ENCODE measurements at places on chromosomes 12 and 14.

DNA sequence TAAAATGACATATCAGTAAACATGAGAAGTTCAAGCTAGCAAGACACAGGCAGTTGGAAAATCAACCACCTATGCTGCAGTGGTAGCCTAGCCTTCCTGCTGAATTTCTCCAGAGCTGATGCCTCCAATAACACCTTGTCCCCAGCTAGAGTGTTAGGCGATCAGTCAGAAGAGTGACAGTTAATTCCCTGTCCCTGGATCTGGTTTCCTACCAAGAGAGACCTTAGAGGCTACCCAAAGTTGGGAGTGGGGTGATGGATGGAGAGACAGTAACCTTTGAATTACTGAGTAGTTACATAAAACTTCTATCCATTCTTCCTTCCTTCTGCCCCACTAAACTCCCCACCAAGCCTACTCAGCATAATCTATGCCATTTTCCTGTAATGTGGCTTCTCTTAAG, 1.9 kb upstream of the ANO2 start:
- peaks cover 12% of the 10 kb centered on the region for H3K4me1 ChIP-seq
- ATAC-seq, result no peak
- no peak overlapping the region for H3K4me3 ChIP-seq
- no peak overlapping the region for H3K27ac ChIP-seq
- no peaks in the 10 kb centered on the region for H3K36me3 ChIP-seq

DNA sequence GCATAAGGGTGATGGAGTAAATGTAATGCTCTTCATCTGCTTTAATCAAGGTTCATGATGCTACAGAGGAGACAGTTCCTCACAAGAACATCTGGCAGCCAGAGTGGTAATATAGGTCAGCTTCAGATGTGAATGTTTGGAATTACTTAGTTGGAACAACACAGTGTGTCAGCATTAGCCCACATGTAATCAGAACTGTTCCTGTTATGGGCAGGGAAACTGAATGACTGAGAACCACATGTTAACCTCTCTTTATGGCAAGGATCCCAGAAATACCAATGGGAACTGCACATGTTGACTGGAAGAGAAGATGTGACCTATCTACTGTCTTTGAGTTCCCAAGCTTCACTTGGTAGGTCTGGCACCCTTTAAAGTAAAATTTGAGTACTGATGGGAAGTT, 390.1 kb upstream of the PDE3A start:
- H3K36me3 ChIP-seq, result no peaks in the 10 kb centered on the region
- H3K27me3 ChIP-seq, result no peaks in the 10 kb centered on the region
- no peaks in the 10 kb centered on the region for H3K4me1 ChIP-seq
- H3K27ac ChIP-seq, result no peak overlapping the region

- H3K4me3 ChIP-seq, result peak overlapping the region; percentile 97
- peaks cover 35% of the 10 kb centered on the region for H3K4me1 ChIP-seq
- H3K36me3 ChIP-seq, result no peaks in the 10 kb centered on the region
- ATAC-seq, result peak; percentile 30
These were observed 17.6 kb upstream of the PLEKHH1 start for GRCh38 chr14:67515386-67516079.

DNA sequence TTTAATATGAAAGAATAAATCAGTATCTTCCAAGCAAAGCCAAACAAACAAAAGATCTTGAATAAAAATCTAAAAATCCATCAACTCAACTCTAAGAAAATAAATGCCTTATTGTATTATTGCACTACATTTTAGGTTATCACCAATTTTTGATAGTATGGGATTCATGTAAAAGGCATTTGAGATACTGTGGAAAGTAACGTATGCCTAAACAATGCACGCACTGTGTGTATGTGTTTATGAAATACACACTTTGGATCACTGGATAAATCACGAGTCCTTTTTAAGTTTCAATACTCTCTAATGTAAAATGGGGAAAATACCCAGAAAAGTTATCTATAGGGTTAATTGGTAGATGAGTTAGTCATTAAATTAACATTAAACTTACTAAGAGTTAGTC, 17.7 kb downstream of the WBP11 start:
- H3K27ac ChIP-seq, result no peak overlapping the region
- H3K4me1 ChIP-seq, result no peaks in the 10 kb centered on the region
- no peak for ATAC-seq
